ENCODE measurements at places on chromosomes 2 and 18. TPM values are rescaled to one million over a fixed set of nuclear protein-coding genes. Genes with fewer than 3 reads are reported as not detected.
A peak's percentile ranks its signal among the peaks of the same experiment; 100 is the strongest.

The TCF4 gene
- total RNA-seq, result 161 TPM

The GLI2 gene
- total RNA-seq, result 9.4 TPM

The R3HDM1 gene
- total RNA-seq, result 35.3 TPM

The C2orf72 gene
- total RNA-seq, result 2.4 TPM

The TMEM37 gene
- total RNA-seq, result 1.0 TPM

The LTBP1 gene
- 61.9 TPM for total RNA-seq

The UPP2 gene
- not detected for total RNA-seq

DNA sequence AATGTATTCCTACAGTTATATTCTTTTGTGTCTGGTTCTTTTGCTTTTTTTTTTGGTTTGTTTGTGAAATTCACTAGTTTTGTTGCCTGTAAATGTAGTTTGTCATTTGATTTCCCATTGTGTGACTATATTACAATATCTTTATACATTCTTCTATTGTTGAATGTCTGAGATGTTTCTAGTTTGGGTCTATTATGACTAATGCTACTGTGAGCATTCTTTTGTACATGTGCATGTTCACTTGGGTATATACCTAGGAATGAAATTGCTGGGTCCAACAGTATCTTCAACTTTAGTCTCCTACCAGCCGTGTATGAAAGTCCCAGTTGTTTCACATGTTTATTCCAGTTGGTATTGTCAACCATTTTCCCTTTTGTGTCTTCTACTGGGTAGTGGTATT lies 112.7 kb upstream of the RBMS1 start:
- DNase-seq, result no peak

DNA sequence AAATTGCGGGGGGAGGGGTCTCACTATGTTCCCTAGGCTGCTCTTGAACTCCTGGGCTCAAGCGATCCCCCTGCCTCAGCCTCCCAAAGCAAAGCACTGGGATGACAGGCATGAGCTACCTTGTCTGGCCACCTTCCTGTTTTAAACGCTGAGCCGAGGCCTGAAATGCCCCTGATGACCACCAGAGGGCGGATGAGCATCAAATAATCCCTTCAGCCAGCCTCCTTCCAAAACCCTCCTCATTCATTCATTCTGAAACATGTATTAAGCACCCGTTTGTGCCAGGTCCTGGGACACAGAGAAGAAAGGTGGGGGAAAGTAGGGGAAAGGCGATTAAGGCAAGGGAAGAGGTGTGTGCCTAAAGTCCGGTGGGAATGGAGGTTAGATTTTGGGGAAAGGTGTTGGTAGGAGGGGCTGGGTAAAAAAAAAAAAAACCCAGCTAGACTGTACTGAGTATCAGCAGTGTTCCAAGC lies 30.7 kb upstream of the PTMA start:
- peak; percentile 87 for DNase-seq

DNA sequence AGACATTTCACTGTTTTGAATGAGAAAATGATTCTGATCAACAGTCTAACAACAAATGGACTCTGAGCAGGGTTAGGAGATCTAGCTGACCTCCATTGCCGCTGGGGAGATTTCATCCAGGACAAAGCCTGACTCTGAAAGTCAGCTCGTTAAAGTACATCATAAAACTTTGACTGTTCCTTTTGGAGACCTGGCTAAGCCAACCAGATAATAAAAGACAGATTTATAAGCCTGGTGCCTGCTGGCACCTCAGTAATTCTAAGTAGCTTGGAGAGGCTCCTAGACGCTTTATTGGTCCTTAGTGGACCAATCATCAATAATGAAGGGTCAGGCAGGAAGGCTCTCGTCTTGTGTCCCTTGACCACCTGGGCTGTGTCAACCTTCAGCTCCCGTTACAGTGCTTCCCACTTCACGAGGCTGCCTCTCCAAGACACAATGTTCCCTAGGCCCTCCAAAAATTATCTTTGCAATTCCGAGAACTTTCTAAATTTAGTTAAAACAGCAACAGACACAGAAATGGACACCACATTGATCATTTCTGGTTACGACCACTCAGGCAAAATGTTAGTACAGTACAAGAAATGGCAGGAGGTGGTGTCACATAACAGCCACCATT lies 47.9 kb upstream of the PMAIP1 start:
- no peak for DNase-seq

DNA sequence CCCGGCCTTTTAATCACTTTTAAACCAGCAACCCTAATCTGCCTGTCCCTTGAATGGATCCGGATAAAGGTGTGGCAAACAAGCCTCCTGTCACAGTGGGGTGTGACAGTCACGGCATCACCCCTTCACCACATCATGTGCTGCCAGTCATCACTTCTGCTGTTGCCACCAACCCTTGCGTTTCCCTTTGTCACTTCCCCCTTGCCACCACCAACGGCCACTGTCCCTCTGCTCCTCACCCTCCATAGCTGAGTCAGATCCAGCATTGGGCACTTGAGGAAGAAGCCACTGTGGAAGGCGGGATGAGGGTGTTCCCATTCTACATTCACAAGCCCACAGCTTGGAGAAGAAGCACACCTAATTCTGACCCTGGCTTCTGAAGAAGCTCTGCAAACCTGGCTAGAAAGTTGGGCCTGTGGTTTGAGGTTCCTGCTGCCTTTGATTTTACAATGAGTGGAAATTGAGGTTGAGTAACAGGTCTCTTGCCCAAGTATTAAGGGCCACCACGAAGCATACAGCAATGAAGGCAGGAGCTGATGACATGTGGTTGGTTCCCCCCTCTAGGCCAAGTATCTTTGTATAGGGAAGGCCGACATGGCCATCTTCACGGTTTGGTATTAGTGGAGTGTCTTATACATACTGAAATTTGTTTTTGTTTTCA lies 22.9 kb upstream of the DARS1 start:
- DNase-seq, result no peak

- no peak for DNase-seq
Measured at GRCh38 chr2:105078906-105079495, 41.1 kb downstream of the MRPS9 start.

DNA sequence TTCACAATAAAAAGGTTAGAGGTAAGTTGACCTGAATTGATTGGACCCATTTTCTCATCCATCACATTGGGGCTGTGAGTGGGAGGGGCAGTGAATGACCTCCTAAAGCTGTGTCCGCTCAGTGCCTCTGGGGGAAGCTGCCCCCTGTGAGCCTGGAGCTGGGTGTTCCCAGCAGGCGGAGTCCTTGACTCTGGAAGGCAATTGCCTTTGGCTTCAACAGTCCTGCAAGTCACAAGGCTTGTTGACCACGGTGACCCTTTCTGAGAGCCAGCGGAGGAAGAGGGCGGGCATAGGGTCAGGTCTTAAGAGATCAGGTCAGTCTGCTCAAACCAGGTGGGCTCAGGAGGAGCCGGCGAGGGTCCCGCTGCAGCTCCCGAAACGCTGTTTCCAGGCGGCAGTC lies 1.1 kb upstream of the CIDEA start:
- no peak for DNase-seq

- DNase-seq, result peak; percentile 69
Measured at GRCh38 chr2:30231996-30232800, 864 bp downstream of the LBH start.

DNA sequence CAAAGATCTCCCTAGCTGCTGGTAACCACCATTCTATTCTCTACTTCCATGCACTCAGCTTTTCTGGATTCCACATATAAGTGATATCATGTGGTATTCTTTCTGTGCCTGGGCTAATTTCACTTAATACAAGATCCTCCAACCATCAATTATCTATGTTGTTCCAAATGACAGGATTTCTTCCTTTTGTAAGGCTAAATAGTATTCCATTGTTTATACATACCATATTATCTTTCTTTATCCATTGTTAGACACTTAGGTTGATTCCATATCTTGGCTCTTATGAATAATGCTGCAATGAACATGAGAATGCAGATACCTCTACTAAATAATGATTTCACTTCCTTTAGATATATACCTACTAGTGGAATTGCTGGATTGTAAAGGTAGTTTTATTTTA lies 66.2 kb downstream of the ROCK2 start:
- DNase-seq, result no peak

- no peak for DNase-seq
Measured at GRCh38 chr2:227415538-227416424, 28.0 kb upstream of the SCYGR1 start.

DNA sequence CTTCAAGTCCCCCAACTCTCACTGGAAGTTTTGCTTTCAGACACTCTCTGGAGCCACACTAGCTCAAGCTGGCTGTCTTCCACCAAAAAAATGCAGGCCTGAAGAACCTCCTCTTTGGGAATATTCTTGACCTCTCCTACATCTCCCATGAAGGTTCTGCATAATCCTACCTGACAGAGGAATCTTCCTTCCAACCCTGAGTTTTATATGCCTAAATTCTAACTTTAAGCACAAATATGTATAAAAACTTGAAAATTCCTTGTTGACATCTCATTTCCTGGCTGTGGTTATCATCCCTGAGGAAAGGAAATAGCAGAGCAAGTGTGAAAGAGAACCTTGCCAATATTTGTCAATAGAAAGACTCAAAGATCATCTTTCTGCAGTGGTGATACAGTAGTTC lies 249.0 kb downstream of the LPIN1 start:
- DNase-seq, result no peak

DNA sequence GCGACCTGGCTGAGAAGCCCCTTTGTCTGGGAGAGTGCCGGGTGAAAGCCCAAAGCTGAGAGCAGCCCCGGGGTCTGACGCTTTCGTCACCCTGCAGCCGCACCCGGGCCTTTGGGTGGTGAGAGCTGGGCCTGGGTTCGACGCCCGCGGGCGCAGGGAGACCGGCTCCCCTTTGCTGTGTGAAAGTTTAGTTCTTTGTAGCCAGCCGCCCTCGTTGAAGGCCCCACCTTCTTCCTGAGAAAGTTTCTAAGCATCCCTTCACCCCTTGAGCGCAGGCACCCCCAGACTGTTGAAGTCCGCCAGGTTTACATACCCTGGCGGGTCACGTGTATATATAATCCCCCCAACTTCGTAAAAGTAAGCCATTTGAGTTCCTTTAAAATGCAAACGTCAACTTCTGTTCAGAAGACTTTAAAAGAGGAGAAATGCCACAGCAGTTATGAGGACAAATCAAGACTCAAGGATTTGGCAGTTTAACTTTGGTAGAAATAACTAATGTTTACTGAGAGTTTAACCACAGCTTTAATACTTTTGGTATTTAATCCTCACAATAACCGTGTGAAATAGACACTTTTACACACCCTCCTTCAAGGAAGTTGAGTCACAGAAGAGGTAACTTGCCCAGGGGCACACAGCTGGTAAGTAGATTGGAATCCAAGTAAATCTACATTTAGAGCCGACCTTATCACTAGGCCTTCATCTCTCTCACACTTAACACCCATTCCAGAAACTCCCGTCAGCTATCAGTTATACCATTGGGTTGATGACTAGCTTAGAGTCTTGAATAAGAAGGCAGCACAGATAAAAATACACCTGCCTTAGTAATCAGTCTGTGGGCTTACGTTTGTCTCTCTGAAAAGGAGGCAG lies 1.1 kb upstream of the MBOAT2 start:
- DNase-seq, result no peak

DNA sequence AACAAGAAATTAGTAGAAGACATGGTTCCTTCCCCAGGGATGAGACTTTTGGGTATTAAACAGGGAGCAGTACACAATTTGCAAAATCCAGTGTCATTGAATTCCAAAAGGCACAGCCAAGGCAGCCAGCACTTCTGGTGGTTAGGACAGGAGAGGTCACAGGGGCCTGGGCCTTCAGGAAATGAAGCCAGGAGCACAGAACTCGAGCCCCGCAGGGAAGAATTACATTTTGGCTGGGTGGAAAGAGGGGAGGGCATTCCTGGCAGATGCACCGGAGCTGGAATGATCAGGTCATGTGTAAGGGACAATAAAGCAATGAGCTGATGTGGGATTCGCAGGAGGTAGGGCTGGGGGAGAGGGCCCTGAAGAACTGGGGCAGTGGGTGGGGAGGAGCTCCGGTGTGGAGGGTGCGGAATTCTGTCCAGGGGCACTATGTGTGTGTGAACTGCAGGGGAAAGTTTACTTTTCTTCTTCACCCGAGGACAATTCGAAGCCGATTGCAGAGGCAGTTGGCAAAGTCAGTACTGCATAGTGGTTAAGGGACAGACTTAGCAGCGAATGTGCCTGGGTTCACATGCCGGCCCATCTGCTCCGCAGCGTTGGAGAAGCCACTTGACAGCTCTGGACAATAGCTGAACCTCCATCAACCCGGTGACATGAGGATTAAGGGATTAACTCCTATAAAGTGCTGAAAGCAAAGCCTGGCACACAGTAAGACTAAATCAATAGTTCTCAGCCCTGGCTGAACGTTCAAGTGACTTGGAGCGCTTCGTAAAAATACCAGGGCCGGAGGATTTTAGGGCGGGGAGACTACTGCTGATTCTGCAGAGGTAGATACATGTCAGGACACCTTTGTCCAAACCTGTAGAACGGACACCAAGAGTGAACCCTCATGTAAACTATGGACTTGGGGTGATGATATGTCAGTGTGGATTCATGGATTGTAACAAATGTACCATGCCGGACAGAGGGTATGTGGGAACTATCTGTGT lies 36.4 kb downstream of the ALPK2 start:
- peak; percentile 89 for DNase-seq

- no peak for DNase-seq
Measured at GRCh38 chr2:237299906-237300305, 114.1 kb downstream of the COL6A3 start.

GRCh38 chr2:10732924-10733565 lies 11.6 kb downstream of the ATP6V1C2 start:
- DNase-seq, result no peak

- DNase-seq, result no peak
Measured at GRCh38 chr2:145028101-145028920, 508.4 kb upstream of the ZEB2 start.

DNA sequence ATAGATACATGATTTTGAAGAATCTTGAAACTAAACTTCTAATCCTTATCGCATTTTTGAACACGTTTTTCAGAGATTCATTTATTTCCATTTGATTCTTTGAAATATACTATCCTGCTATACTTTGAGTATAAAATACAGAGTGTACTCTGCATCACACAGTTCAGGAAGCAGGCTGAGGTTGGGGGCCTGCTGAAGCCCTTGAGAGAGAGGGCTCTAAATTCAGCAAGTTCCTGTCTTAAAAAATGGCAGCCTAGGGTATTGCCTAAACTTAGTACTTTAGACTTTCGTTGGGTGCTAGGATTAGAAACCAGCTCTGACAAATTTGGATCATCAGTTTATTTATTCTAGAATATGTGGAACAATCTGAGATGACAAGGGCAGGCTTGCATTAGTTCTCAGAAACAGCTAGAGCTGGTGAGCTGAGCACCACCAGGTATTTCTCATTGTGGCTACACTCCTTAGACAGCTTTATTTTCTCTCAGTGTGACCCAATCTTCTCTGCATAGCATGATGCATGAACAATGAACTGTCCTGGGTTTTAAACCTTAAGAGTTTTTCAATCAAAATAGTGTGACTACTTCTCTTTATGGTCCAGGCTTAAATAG lies 49.1 kb downstream of the TFPI start:
- no peak for DNase-seq

- DNase-seq, result peak; percentile 54
Measured at GRCh38 chr2:8239531-8240088, 442.2 kb upstream of the ID2 start.

- DNase-seq, result no peak
Measured at GRCh38 chr2:30786923-30787685, 20.1 kb downstream of the CAPN13 start.

DNA sequence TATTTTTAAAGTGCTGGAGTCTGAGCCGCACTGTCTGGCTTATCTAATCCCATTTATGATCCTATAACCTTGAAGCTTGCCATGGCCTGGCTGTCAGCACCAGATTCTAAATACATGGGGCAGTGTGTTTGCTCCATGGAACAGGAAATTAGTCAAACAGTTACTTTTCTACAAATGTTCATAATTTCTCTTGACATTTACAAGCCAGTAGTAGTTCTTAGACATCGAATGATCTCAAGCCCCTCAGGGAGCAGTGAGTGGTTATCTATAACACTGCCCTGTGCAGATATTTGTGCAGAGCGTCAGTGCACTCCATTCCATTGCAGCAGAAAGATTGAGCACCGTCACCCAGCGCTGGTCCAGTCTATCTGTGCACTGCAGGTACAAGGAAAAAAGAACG lies 205.2 kb downstream of the AGPS start:
- no peak for DNase-seq

Measured in neural progenitor cell (in vitro differentiated cells).